ENCODE measurements at places on chromosomes 5 and 9.

DNA sequence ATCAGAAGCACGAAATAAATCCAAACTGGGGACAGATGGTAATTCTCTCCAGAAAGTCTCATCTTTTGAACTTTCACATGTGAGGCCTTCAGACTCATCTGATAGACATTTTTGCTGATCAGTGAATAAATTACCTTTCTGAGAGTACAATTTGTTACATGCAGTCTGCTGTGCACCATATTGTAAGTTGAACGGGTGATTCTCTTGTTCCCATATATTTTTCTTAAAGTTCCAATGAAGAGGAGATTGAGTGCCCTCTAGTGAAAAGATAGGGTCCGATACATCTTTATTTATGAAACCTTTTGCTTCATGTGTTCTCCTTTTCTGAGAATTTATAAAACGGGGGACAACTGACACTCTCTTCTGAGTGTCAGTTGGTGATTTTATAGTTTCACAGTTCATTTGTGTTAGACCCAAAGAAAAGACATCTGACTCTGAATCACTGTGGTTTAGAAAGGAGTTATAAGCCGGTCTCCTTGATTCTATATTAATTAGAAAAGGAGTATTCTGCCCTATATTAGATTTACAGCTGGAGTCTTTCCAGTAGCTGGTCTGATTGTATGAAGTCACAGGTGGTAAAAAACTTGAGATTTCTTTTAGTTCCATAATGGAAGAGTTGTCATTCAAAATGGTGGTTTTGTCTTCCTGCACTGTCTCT, 30.4 kb downstream of the GNG10 start:
- DNase-seq: no peak

- DNase-seq: no peak
Measured at GRCh38 chr5:10065428-10066000, 184.2 kb downstream of the ATPSCKMT start.

GRCh38 chr9:71303351-71303750, 181.9 kb upstream of the TRPM3 start:
- no peak for DNase-seq

DNA sequence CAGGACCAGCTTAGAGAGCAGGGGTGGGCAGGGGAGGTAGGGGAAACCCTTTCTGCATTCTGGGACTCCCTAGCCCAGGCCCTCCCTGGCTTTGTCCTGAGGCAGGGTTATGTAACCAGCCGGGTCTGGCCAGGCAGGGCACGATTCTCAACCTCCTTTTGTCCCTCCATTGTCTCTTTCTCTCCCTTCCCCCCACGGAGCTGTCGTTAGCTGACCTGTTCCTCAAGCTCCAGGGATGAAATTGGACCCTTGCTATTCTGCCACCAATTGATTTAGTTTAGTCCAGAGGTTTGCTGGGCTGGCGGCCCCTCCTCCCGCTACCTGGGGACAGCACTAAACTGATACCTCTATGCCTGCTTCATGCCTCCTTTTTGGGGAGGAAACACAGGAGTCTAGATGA, 9.4 kb upstream of the NDST1 start:
- no peak for DNase-seq

DNA sequence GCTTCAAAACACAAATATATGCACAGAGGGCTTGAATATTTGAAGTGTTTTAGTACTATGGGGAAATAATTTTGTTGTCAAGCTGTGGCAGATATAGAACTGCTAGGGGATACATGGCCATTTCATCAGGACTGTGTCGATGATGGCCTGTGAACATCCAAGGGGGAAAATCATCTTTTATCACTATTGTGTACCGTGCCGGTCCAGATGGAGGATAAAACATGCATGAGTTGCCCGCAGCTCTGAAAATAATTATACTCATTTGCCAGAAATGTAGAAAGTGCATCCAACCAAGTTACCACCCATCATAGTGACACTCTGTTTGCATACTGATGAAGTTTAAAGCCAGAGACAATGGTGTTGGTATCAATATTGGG, 405.9 kb downstream of the ZSWIM6 start:
- no peak for DNase-seq

DNA sequence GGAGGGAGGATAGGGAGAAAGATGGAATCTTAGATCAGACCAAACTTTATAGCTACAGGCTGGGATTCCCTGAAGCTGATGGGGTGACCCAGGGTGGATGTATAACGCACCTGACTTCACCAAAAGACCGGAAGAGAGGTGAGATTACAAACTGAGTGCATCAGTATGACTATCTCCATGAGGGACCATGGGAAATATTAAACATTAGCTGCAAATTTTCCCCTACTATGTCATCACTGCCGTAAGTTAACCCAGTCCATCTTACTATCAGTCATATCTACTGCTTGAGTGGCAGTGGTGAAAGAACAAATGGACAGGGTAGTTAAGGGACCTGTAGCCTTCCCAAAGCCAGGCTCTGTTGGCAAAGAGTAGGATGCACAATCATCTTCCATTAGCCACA, 368.3 kb downstream of the EFNA5 start:
- no peak for DNase-seq

- no peak for DNase-seq
Measured at GRCh38 chr5:160702934-160703333, 149.1 kb downstream of the ATP10B start.

GRCh38 chr9:129981180-129981907, 61.6 kb downstream of the FNBP1 start:
- DNase-seq: no peak

- DNase-seq: no peak
Measured at GRCh38 chr5:137760719-137761516, 6.8 kb upstream of the HNRNPA0 start.

GRCh38 chr9:818958-819357, 22.5 kb upstream of the DMRT1 start:
- DNase-seq: no peak

DNA sequence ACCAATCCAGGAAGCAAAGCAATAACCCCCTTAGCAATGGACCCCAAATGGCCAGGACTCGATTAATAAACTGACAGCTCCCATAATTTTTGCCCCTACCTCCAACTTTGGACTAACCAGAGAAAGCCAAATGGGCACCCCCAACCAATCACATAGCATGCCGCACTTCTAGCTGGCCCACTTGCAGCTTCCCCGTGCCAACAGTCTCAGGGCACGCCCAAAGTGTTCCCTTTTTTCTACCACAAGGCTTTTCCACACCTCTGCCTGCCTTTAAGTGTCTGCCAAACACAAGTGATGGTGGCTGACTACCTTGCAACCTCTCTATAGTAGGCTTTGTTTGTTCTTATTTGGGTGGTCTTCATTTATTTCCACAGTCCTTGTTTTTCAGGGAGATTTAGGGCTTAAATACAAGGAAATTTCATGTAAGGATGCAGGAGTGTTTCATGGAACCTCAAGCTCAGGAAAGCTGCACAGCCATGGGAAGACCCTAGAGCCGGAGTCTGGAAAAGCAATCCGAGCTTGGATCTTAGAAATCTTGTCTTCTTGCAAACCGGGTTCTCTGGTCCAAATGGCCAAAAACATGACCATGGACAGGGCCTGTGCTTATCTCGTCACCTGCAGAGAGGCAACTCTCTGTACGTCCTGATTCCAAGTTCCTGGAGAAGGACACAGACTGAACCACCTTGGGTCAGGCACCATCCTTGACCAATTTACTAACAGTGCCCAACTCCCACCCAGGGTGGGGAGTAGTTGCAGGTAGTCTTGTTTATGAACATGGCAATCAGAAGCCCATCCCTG, 89.2 kb downstream of the THBS4 start:
- DNase-seq: no peak

DNA sequence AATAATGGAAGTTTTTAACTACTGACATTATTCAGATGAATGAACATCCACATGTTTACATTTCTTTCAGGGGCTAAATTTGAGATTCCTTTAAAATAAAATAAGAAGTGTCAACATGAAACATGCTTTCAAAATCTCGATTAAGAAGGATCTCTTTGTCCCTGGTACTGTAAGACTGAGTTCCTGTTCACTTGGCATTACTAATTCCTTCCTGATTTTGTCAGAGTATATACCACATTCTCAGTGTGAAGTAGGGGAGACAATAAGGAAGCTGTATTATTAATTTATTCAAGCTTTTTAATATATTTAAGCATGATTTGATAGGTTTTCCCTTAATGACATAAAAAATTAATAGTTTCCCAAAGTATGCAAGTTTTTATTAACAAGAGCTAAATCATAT, 81.5 kb upstream of the GRHPR start:
- DNase-seq: no peak
